Esophagus squamous epithelium (tissue), 5 donors: ENCODE measurements at places on chromosomes 7 and 10. TPM values are rescaled to one million over a fixed set of nuclear protein-coding genes. Genes with fewer than 3 reads are reported as not detected.

MKI67 gene
- total RNA-seq: 14.3 TPM

NXPH1 gene
- total RNA-seq: not detected

HMX3 gene
- not detected for total RNA-seq

GPR37 gene
- total RNA-seq: 6.0 TPM

SUGCT gene
- 4.4 TPM for total RNA-seq

LRRC61 gene
- 13.9 TPM for total RNA-seq

PNLIP gene
- not detected for total RNA-seq

ZNF248 gene
- 13.0 TPM for total RNA-seq

TMEM26 gene
- not detected for total RNA-seq

FAM13C gene
- 2.8 TPM for total RNA-seq

SPDYE11 gene
- total RNA-seq: not detected

ANKRD61 gene
- not detected for total RNA-seq

ANKRD22 gene
- 32.2 TPM for total RNA-seq

- no peak for DNase-seq
Observed at GRCh38 chr10:79243181-79244067, 103.8 kb upstream of the PPIF start.

- no peak for DNase-seq
Observed at GRCh38 chr7:124201768-124202349, 169.0 kb upstream of the TMEM229A start.

GRCh38 chr7:84848219-84848973 lies 338.5 kb downstream of the SEMA3D start:
- no peak for DNase-seq

- no peak for DNase-seq
Observed at GRCh38 chr10:12681252-12681651, 320.3 kb downstream of the CCDC3 start.

DNA sequence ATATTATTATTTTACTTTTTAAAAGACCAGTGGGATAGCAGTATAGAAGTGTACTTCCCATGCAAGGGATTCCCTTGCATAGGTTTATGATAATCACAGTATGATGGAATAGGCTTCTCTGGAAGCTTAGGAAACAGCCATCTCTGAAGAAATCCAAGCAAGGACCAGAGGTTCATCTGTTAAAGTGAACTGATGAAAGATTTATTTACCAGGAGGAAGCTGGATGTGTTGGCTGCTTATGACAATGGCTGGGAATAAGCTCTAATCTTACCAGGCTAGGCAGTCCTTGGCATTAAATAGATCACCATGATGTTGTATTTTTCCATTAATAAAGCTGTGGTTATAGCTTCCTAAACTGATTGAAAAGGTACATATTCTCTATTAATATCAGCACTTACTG lies 32.0 kb downstream of the FRA10AC1 start:
- no peak for DNase-seq

DNA sequence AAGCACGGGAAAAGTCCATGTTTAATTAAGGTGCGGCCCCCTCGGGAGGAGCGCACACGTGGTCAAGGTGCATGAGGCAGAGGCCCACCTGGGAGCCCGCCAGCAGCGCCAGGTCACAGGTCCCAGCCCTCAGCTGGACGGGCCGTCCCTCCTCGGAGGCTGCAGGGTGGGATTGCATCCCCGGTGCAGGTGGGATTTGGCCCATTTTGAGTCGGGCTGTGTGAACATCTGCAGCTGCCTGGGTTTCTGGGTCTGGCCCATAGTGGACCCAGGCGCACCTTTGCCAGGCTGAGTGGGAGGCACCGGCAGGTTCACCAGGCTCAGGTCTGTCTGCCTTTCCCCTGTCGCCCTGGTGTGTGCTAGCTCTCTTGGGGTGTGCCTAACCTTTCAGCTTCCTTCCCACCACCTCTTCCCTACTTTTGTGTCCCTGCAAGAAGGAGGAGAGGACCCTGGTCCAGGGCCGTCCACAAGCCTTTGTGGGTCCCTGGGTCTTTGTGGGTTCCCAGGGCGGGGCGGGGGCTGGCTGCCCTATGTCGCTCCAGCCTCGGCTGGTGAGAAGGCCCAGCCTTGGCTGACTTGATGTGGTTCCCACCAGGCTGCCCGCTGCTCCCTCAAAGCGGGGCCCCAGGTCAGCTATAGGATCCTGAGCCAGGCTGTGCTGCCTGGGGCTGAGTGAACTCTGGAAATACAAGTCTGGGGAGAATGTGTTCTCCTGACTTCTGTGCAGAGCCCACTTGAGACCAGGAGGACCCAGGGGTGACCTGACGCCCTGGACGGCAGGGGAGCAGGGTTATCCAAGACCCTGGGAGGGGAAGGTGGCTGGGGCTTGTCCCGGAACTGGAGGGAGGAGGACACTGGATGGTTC lies 186.7 kb upstream of the SHH start:
- no peak for DNase-seq

- DNase-seq: no peak
Observed at GRCh38 chr7:48099781-48100180, 10.7 kb downstream of the UPP1 start.

- no peak for DNase-seq
Observed at GRCh38 chr10:87656431-87657072, 3.1 kb upstream of the PAPSS2 start.

DNA sequence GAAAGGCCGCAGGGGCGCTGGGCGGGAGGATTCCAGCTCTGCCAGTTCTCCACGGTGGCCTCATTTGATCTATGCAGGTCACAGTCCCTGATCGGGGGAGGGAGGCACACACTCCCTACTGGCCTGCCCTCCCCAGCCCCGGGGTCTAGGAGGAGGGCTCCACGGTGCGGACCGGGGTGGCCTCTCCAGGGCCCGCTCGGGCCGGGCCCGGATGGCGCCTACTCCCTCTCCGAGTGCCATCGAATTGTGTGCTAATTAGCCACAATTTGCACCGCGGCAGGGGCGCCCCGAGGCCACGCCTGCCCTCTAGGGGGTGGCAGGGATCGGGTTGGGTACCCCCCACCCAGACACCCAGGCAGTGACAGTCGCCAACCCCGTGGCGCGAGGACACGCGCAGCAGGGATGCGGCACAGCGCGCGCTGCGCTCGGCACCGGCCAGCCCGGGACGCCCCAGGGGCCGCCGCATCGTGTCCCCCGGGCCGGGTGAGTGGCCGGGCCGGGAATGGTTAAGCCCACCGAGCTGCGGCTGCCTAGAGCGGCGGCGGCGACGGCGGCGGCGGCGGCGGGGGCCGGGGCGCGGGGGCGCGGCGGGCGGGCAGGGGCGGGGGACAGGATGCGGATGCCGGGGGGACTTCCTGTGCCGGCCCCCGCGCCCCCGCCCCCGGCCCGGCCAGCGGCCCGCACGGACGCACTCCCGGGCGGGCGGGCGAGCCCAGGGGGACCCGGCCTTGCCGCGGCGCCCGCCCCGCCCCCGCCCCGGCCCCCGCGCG lies at the start of gene ZNF853:
ZNF853 (plus strand) TSS at position 658 of the 770 bp plus-strand sequence. CDS start 565 bp downstream, outside the sequence.
- DNase-seq: no peak

DNA sequence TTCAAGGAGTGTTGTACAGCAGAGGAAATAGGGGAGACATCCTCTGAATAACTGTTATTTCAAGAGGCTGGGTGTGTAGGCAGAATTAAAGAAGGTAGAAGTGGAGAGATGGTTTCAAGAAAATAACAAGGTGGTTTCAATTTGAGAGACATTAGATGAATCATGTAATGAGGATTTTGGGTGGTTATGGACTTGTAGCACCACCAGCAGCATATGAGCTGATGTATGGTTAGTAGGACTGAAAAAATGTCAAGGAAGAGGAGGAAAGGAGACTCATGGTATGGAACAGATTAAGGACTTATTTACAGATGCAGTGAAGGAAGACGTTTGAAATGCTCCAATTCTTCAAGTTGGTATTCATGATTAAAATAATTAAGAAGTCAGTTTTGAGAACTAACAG lies 166.2 kb downstream of the EXOC4 start:
- no peak for DNase-seq

DNA sequence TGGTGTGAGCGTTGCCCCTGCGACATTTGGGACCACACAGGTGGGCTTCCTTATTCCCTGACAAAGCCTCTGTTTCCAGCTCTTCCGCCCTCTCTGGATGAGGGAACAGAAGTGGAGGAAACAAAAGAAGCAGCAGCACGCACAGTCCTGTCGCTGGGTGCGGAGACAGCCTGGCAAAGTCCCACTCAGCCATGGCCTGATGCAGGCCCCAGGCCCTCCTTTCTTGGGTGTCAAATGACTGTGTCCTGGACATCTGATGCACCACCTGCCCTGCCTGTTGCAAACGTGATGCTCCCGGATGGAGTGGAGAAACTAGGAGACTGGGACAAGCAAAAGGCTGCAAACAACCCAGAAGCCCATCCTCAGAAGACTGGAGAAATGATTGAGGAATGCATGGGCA lies 20.7 kb downstream of the ZMIZ2 start:
- no peak for DNase-seq

DNA sequence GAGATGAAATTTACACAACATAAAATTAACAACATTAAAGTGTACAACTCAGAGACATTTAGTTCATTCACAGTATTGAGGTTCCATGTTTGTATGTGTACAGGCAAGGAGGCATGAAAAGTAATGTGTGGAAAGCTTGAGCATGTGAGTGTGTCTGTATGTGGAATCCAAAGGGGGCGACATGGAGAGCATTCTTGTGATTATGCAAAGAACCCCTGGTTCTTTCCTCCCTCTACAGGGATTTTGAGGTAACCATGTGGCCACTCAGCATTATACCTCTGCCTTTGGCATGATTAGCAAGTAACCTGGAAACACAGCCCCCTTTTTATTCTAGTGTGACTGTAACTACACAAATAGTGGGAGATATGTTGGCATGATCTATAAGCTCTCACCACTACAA lies 21.0 kb downstream of the OR2F1 start:
- DNase-seq: no peak

GRCh38 chr10:4429571-4429970 lies 396.4 kb upstream of the AKR1E2 start:
- no peak for DNase-seq

DNA sequence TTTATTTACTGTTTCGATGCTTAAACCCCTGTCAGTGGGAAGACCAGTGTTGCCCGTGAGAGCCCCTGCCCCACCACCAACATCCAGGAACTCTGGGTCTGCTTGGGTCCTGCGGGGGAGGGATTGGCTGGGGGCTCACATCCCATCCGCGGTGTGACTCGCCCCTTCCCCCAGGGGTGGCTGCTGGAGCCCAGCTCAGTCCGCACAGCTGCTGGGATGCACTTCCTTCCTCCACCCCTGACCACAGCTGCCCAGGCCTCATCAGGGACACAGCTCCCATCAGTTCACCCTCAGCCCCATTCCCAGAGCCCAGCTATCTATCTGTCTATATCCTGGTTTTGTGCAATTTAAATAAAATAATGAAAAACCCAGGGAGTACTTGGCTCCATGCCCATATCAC lies 54.5 kb downstream of the JAKMIP3 start:
- DNase-seq: no peak

DNA sequence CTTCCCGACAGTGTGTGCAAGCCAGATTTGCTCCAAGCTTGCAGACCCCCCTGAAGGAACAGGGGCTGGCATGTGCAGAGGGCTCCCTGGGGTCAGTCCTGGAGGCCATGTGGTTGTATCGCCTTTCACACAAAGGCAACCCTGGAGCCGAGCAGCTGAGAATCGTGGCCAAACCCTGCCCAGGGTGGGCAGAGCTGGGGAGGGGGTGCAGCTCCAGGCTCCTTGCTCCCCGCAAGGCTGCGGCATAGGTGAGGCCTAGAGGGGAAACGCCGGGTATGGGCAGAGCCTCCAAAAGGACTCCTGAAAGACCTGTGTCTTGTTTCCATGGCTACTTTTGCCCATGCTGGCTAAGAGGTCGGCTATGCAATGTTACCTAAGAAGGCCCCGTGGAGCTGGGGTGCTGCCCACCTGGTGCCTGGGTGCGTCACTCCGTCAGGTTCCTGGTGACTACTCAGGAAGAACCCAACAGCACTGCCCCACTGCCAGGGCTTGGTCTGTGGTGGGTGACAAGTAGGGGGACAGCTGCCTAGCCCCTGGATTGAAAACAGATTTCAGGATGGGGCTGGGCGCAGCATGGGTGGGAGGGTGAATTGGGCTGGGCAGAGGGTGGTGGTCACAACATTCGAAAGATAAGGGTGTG lies 171.0 kb upstream of the SHH start:
- DNase-seq: no peak

DNA sequence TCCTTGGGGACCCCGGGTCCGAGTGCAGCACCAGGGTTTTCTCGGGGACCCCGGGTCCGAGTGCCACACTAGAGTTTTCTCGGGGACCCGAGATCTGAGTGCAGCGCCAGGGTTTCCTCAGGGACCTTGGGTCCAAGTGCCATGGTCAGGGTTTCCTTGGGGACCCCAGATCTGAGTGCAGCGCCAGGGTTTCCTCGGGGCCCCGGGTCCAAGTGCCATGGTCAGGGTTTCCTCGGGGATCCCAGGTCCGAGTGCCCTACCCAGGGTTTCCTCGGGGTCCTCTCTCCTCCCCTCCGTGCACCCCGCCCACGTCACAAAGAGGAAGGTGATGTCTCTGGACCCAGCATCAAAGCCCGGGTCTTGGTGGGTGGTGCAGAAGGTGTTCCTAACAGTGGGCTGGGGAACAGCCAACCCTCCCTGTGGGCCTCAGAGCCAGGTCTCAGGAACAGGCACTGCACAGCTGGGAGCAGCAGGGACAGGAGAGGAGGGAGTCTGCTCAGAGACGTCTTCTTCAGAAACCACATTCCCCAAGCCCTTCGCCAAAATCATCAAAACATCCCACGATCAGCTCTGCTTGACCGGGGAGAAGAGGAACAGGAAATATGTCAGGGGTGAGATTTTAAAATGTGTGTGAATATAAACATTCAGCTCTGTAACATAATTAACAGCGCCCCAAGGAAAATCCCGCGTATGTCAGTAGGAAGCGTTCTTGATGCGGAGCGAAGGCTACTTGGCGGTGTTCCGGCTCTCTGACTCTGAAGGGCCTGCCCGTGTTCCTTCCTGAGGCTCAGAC lies 540.7 kb downstream of the DNAJB6 start:
- DNase-seq: no peak

DNA sequence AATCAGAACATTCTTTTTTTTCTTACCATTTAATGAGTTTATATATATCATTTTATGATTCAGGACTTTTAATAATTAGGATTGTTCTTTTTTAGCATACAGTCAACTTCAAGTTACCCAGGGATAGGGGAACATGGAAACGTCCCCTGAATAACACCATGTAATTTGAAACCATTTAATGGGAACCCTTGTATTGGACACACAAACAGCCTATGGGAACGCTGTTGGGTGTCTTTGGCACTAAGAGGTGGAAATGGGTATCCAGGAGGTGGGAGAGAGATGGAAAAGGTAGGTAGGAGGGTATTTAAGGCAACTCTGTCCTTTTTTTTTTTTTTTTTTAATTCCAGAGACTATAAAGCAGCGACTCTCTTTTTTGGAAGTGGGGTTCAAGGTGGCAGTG lies 2.6 kb downstream of the LUC7L2 start:
- DNase-seq: no peak
